ENCODE measurements at places on chromosomes 7 and 10.

- peaks cover 5% of the 10 kb centered on the region for H3K36me3 ChIP-seq
- H3K4me3 ChIP-seq: no peak overlapping the region
- H3K27me3 ChIP-seq: no peaks in the 10 kb centered on the region
- no peak for DNase-seq
- no peak overlapping the region for H3K27ac ChIP-seq
- H3K4me1 ChIP-seq: no peaks in the 10 kb centered on the region
These were observed 30.7 kb upstream of the TTYH3 start for GRCh38 chr7:2601065-2601464.

DNA sequence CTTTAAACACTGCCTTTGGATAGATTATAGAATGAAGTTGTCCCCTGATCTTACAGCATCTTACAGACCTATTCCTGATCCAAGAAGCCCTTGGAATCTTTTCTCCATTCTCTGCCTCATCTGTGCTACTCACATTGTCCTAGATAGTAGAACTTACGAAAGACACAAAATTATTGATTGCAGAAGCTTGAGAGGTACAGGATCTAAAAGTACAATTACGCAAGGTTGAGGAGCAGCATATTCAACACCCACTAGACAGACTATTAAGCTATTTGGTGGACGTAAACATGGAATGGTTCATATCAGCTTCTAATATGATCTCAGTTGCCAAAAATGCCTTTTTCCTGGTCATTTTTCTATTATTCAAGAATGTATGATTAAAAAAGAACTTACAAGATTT lies 90.5 kb upstream of the SEM1 start:
- no peaks in the 10 kb centered on the region for H3K4me1 ChIP-seq
- H3K27me3 ChIP-seq: no peaks in the 10 kb centered on the region
- H3K27ac ChIP-seq: no peak overlapping the region
- DNase-seq: no peak
- no peak overlapping the region for H3K4me3 ChIP-seq
- no peaks in the 10 kb centered on the region for H3K36me3 ChIP-seq

GRCh38 chr10:45471059-45471458 lies 97.0 kb downstream of the ALOX5 start:
- DNase-seq: no peak
- peaks cover 10% of the 10 kb centered on the region for H3K4me1 ChIP-seq
- no peak overlapping the region for H3K27ac ChIP-seq
- no peaks in the 10 kb centered on the region for H3K36me3 ChIP-seq
- no peaks in the 10 kb centered on the region for H3K27me3 ChIP-seq

DNA sequence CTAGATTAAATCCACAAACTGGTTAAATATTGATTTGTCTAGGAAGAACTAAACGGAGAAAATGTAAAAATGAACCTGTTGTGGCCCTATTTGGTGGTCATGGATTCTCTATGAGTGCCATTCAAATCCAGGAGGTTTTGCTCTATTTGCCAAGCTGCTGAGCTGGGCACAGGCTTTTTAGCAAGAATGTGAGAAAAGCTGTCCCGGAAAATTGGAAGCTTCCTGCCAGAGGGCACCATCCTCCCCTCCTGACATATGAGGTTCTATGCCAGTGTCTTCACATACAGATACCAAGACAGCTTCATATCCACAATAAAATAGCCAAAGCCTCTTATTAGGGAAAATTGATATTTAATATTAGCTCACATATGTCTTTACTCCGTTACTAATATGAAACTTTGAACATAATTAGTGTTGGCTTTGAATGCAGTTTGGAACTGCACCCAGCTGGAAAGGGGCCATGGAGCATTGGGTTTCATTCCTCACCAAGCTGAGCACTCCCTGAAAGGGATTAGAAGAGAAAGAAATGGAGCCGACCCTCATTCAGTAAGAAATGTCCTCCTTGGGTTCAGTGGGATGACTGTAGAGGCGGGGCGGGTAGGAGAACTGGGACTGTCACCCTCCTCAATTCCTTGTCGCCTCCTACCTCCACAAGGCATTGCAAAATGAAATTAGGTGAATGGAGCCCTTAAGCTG lies 47.8 kb downstream of the NRCAM start:
- no peaks in the 10 kb centered on the region for H3K4me1 ChIP-seq
- H3K36me3 ChIP-seq: no peaks in the 10 kb centered on the region
- no peak overlapping the region for H3K27ac ChIP-seq

DNA sequence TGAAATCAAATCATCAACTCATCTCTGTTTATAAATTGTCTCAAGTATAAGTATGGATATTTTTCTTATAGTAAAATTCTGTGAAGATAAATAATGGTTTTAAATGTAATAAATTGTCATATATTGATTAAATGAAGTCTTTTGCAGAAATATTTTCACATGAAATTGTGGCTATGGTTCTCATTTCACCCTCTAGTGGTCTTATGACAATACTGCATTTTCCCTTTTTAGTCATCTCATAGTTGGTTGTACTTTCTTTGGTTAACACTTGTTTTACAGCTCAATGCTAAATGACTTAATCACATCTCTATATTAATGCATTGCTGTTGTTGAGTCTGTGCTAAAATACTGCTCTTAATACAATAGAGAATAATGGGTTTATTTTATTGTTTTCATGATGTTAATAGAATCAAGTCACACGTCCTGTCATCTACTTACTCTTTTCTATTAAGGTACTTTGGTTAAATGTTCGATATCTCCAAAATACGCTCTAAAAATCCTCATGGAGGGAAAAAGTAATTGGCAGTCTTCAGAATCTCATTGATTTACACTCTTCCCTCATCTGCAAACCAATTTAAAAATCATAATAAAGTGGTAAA lies 38.0 kb upstream of the CACNA2D1 start:
- no peak overlapping the region for H3K27ac ChIP-seq
- no peaks in the 10 kb centered on the region for H3K4me1 ChIP-seq
- no peaks in the 10 kb centered on the region for H3K36me3 ChIP-seq
- DNase-seq: peak; percentile 0
- H3K4me3 ChIP-seq: no peak overlapping the region

- H3K4me1 ChIP-seq: no peaks in the 10 kb centered on the region
- no peaks in the 10 kb centered on the region for H3K27me3 ChIP-seq
- DNase-seq: no peak
These were observed 189.2 kb downstream of the MBL2 start for GRCh38 chr10:52583336-52583735.

GRCh38 chr10:73790886-73791625 lies 5.7 kb downstream of the ZSWIM8 start:
- peaks cover 11% of the 10 kb centered on the region for H3K4me1 ChIP-seq
- no peaks in the 10 kb centered on the region for H3K27me3 ChIP-seq
- H3K27ac ChIP-seq: no peak overlapping the region
- DNase-seq: no peak
- peaks cover 70% of the 10 kb centered on the region for H3K36me3 ChIP-seq

GRCh38 chr10:19421674-19422073 lies 373.1 kb downstream of the MALRD1 start:
- H3K4me3 ChIP-seq: no peak overlapping the region
- no peak overlapping the region for H3K27ac ChIP-seq
- no peaks in the 10 kb centered on the region for H3K4me1 ChIP-seq
- H3K36me3 ChIP-seq: no peaks in the 10 kb centered on the region
- no peak for DNase-seq

DNA sequence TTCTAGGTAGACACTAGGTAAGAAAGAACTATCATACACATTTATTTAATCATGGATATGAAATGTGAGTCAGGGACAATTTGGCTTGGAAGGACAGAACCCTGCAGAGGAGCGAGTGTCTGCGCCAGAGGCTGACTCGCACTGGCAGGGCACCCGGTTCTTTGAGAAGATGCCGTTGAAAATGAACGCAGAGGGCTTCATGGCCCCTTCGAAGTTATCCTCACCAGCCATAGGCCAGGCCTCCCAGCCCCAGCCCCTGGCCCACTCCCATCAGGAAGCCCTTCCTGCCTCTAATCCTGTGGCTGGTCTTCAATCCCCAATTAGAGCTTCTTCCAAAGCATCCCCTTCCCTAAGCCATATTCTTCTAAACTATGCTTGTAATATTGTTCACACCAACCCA lies 239.8 kb downstream of the TCERG1L start:
- DNase-seq: no peak
- H3K36me3 ChIP-seq: no peaks in the 10 kb centered on the region
- no peak overlapping the region for H3K4me3 ChIP-seq
- H3K27me3 ChIP-seq: no peaks in the 10 kb centered on the region

DNA sequence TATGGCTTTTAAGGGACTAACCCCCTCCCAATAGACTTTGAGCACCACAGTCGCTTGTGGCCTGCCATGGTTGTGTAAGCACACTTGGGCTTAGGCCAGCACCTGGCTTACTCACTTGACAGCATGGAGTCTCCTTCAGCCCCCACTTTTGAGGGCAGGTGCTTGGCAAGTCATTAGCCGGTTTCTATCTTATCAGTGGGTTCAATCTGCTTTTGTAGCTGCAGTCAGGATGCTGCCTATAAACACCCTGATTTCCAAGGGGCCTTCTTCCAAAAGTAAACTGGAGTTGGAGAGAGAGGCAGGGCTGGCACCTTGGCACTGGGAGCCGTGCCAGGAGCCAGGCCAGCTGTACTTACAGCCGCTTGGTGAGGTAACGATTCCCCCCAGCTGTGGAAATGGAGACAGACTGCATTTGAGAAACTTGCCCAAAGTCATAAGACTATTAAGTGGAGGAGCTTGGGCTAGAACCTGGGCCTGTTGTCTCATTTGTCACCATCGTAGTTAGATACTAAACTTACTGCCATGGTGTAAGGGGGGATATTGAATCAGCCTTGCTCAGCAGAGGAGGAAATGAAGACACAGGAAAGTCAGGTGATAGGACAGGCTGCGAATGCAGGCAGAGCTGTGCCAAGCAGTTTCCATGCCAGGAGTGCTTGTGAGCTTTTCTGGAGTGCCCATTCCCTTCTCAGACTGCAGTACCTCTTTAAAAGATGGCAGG lies 92.2 kb upstream of the EFCAB10 start:
- no peaks in the 10 kb centered on the region for H3K27me3 ChIP-seq
- peak overlapping the region; percentile 47 for H3K27ac ChIP-seq
- H3K4me1 ChIP-seq: peaks cover 67% of the 10 kb centered on the region
- DNase-seq: no peak
- H3K36me3 ChIP-seq: no peaks in the 10 kb centered on the region
